ENCODE measurements at places on chromosomes 16 and 17.

GRCh38 chr16:50303605-50304466 is 37.5 kb downstream of the ADCY7 start:
- no peak for DNase-seq

DNA sequence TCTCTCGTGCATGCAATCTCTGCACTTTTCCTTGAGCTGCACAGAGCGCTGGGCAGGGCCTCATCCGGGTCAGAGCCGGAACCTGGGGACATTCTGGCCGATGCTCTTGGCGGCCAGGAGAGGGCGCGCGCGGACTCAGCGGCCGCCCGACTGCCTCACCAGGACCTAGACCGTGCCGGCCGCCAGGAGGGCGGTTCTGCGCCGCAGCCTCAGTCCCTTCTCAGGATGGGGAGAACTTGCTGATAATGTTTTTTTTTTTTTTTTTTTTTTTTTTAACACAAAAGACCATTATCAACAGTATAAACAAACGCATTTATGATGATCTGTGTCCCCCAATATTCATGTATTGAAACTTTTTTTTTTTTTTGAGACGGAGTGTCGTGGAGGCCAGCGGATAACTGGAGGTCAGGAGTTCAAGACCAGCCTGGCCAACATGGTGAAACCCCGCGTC is 8.1 kb upstream of the FLYWCH2 start:
- DNase-seq = peak; percentile 31

DNA sequence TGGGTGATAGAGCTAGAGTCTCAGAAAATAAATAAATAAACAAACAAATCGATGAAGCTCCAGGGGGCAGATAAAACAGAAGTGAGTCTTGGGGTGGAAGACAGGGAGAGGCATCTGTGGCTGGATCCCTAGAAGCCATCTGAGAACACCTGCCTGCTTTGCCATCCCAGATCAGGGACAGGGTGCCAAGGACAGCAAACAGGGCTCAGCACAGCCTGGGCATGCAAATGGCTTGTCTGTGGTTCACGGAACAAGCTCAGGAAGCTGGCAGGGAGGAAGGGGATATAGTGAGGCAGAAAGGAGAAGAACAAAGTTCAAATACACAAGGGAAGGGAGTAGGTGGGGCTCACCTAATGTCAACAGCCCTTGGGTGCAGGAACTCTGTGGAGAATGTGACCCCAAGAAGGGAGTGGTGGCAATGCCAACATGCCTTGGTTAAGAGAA is 27.5 kb downstream of the TRIM25 start:
- no peak for DNase-seq

- no peak for DNase-seq
Observed at GRCh38 chr17:34615326-34615725, 35.9 kb downstream of the TMEM132E start.

DNA sequence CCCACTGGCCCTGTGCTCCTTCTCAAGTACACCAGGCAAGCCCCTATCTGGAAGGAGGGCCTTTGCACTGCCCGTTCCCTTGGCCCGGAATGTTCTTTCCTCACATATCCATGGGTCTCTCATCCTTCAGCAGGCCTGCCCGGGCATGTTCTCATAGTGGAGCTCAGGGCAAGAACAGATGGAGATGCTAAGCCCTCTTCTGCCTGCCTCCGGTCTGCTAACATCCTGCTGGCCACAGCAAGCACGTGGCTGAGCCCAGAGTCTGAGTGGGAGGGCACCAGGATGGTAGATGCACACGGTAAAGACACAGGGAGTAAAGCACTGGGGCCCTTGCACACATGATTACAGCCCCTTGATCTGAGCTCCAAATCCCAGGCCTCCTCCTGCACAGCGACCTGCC is 19.8 kb upstream of the ANKRD40CL start:
- no peak for DNase-seq

- no peak for DNase-seq
Observed at GRCh38 chr17:48307814-48308411, 122.1 kb downstream of the SKAP1 start.
